ENCODE measurements at places on chromosomes 7 and 10.

GRCh38 chr7:141649137-141649864, 52.7 kb downstream of the DENND11 start:
- peak; percentile 68 for DNase-seq
- H3K36me3 ChIP-seq: peaks cover 3% of the 10 kb centered on the region
- H3K4me3 ChIP-seq: peak overlapping the region; percentile 49

GRCh38 chr7:39075210-39075609, 97.5 kb downstream of the POU6F2 start:
- DNase-seq: no peak
- no peak overlapping the region for H3K27ac ChIP-seq
- H3K36me3 ChIP-seq: no peaks in the 10 kb centered on the region
- H3K4me3 ChIP-seq: no peak overlapping the region
- peaks cover 11% of the 10 kb centered on the region for H3K4me1 ChIP-seq
- H3K27me3 ChIP-seq: peaks cover 4% of the 10 kb centered on the region

- no peak overlapping the region for H3K27ac ChIP-seq
- no peaks in the 10 kb centered on the region for H3K27me3 ChIP-seq
- H3K4me1 ChIP-seq: no peaks in the 10 kb centered on the region
- no peak overlapping the region for H3K4me3 ChIP-seq
Measured at GRCh38 chr10:11125004-11125403, 107.3 kb downstream of the CELF2 start.

DNA sequence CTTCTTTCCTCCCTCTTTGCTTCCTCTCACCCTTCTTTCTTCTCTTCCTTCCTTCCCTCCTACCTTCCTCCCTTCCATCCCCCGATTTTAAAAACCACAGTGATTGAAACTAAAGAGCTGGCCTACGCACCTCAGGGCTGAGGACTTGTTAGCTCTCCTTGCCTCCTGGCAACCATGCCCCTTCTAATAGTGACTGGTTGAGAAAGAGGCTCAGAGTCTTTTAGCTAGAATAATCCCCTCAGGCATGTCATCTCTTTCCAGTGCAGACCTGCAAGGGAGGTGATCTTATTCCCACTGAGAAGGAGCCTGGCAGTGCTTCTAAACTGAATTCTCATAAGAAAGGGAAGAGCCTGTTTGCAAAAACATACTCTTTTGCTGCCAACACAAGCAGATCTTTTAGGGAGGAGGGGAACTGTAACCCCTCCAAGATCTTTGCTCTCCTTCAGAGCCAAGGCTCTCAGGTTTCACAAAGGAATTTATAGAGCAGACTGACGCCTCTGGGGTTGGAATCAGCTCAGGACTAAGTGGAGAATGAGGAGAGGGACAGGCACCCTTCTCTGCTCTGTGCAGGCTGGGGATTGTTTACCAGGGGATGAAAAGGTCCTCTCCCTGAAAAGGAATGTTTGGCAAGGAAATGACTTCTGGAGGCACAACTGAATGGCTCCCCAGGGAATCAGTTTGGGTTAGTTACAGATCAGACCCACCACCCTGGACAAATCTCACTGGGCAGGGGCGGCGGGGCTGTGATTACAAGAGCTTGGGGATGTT, 9.4 kb upstream of the ANKRD1 start:
- H3K27me3 ChIP-seq: peaks cover 5% of the 10 kb centered on the region
- no peaks in the 10 kb centered on the region for H3K36me3 ChIP-seq
- H3K27ac ChIP-seq: no peak overlapping the region

DNA sequence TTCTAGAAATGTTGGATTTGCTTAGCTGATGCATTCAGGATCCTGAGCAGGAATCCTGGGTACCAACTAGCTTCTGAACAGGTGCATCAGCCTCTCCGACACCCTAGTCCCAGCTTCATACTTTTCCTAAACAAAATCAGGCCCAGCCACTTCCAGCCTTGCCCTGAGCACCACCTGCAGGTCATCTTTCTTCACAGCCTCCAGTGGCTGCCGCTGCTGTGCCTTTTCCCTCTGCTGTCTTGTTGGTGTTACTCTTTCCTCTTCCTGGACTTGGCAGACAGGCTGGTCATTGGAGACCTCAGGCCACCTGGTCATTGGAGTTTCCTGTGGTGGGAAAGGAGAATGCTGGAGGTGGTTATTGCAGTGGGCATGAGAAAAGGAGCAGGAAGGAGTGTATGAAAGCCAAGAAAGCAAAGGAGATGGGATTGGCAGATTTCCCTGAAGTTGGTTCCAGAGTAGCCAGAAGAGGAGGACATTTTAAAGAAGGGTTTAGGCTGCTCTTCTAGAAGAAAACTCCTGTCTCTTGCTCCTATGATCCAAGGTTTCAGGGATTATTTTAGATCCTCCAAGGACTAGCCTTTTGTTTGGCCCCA, 48.2 kb upstream of the NFKB2 start:
- no peak for DNase-seq
- no peaks in the 10 kb centered on the region for H3K27me3 ChIP-seq
- no peaks in the 10 kb centered on the region for H3K4me1 ChIP-seq
- H3K4me3 ChIP-seq: no peak overlapping the region

DNA sequence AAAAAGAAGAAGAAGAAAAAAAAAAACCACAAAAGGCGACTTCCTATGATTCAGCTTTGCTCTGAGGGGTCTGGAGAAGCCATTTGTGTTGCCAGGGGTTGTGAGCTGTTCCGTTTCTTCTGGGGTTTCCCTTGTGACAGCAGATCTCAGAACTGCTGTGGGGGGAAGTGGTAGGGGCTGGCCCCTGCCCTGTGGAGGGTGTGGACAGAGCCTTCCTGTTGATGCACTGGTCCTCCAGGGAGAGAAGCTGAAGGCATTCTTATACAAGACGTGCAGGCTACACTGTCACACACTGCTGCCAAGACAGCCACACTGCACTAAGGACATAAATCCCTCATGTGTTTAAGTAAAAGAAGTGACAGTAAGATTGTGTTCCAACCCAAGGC, 17.3 kb upstream of the CSGALNACT2 start:
- H3K4me3 ChIP-seq: peak overlapping the region; percentile 22
- peak; percentile 27 for DNase-seq
- no peaks in the 10 kb centered on the region for H3K27me3 ChIP-seq
- H3K27ac ChIP-seq: peak overlapping the region; percentile 86

DNA sequence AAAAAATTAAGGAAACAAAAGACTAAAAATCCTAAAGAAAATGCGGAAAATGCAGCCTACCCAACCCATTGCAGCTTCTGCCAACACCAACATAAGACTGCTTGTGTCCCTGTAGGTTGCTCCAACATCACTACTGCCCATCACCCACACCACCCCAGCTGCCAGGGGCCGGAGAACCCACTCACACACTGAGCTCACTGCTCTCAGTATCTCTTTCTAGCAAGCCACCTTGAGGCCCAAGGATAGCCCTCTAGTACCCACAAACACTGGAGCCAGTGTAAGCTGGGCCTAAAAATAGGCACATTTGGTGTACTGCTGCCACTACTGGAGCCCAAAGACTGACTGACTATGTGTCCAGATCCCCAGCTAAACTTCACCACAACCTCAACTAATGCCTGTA, 67.3 kb downstream of the MEST start:
- H3K4me3 ChIP-seq: no peak overlapping the region
- H3K27me3 ChIP-seq: no peaks in the 10 kb centered on the region
- DNase-seq: no peak

Measured in memory B cell (primary cell).